ENCODE measurements at places on chromosomes 16 and 17. TPM values are rescaled to one million over a fixed set of nuclear protein-coding genes. Genes with fewer than 3 reads are reported as not detected.

DNA sequence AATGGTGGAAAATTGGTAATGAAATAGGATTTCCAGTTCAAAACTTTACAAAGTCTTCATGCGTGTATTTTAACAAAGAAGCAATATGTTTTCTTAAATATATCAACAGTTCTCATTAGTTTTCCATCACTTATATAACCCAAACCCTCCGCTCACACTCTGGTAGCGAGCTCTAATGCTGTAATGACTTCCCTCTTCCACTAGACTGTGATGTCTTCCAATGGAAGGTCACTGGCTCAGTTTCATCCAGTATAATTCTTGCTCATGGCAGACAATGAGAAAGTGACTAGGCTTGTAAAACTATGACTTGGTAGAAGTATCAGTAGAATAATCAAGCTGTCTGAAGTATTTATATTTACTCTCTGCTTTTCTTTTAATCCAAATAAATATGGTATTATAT, 32.8 kb downstream of the NETO2 start:
- H3K4me3 ChIP-seq: no peak overlapping the region
- H3K36me3 ChIP-seq: peaks cover 4% of the 10 kb centered on the region
- no peak overlapping the region for H3K27ac ChIP-seq
- H3K27me3 ChIP-seq: no peaks in the 10 kb centered on the region
- no peak for DNase-seq

GRCh38 chr17:38352245-38353085, 821 bp downstream of the SOCS7 start:
- peak overlapping the region; percentile 99 for H3K4me3 ChIP-seq
- H3K4me1 ChIP-seq: peaks cover 14% of the 10 kb centered on the region
- no peaks in the 10 kb centered on the region for H3K27me3 ChIP-seq
- DNase-seq: peak; percentile 31
- H3K36me3 ChIP-seq: no peaks in the 10 kb centered on the region
- peak overlapping the region; percentile 86 for H3K27ac ChIP-seq

DNA sequence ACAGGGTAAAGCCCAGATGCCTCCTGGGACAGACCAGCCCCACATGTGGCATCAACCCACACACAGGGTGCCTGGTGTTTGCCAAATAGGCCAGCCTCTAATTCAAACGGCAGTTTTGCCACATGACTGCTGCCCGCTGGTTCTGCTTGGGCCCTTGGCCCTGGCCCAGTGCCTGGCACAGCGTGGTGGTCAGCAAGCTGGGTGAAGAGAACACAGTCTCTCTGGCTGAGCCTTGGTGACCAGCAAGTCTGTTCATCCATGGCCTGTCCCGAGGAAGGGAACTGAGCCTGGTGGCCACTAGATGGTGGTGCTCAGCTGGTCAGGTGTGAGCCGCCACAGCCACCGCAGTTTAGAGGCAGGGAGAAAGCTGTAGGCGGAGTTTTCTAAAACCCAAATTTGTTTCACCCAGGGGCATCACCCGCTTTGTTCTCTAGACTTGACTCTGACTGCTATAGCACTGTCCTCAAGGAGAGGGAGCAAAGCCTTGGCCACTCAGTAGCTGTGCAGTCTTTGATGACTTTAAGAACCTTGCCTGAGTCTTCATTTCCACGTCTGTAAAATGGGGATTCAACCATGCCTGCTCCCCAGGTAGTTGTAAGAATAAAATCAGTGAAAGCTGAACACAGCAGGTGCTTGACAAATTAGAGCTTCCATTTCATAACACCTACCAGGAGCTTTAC, 4.7 kb upstream of the GFAP start:
- peaks cover 5% of the 10 kb centered on the region for H3K4me1 ChIP-seq
- no peaks in the 10 kb centered on the region for H3K36me3 ChIP-seq
- DNase-seq: peak; percentile 85
- no peaks in the 10 kb centered on the region for H3K27me3 ChIP-seq

- DNase-seq: peak; percentile 28
- H3K27ac ChIP-seq: no peak overlapping the region
- H3K4me1 ChIP-seq: peaks cover 40% of the 10 kb centered on the region
Observed at GRCh38 chr16:11104168-11105037, 151.6 kb downstream of the SOCS1 start.

DNA sequence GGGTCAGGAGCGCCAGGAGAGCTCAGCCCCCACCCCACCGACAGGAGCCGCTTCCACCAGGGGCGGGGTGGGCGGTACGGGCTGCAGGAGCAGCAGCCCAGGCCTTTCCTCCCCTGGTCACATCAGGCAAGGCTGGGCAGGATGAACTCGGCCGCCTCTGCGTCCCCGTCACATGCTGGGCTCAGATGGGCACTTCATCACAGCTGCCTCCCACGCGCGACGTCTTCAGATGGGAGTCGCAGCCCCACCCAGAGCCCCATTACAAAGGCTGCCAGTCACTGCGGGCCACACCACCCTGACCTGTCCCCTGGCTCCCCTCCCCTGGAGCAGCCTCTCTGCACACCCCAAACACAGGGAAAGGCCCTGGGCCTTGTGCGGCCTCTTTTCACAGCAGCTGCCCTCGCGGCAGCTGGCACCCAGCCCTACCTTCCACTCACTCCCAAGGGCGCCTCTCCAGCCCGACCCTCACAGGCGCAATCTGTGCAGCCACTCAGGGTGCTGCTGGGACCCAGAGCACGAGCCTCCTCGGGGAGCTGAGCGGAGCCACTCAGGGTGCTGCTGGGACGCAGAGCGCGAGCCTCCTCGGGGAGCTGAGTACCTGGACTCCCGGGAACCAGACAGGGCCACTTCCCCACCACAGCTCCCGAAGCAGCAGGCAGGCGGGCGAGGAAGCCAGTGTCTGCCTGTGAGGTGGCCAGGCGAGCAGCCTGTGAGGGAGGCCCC, 4.7 kb downstream of the ZNF598 start:
- no peak for DNase-seq
- no peaks in the 10 kb centered on the region for H3K27me3 ChIP-seq
- H3K27ac ChIP-seq: peak overlapping the region; percentile 10
- no peak overlapping the region for H3K4me3 ChIP-seq
- H3K4me1 ChIP-seq: peaks cover 18% of the 10 kb centered on the region

DNA sequence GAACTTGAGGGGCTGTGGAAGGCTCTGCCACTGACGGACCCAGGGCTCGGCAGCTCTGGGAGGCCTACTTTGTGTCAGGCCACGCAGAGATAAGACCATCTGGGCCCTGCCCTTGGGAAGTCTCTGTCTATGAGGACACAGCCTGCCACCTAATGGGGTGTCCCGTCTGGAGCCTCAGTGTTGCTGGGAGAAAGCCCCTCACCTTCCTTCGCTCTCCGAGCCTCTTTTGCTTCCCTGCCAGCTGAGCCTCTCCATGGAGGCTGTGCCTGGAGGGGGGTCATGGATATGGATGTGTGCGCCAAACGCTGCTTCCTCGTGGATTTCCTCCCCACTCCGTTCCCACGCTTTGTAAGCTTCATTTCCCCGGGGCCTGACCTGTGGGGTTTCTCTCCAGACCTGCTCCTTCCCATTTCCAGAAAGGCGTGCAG, 228.8 kb downstream of the SEC14L1 start:
- peaks cover 23% of the 10 kb centered on the region for H3K4me1 ChIP-seq
- no peak overlapping the region for H3K4me3 ChIP-seq
- H3K27ac ChIP-seq: no peak overlapping the region
- H3K27me3 ChIP-seq: no peaks in the 10 kb centered on the region
- no peak for DNase-seq

GRCh38 chr16:56267888-56268287, 76.6 kb downstream of the GNAO1 start:
- H3K36me3 ChIP-seq: no peaks in the 10 kb centered on the region
- H3K27me3 ChIP-seq: no peaks in the 10 kb centered on the region
- DNase-seq: no peak
- no peak overlapping the region for H3K4me3 ChIP-seq
- peaks cover 27% of the 10 kb centered on the region for H3K4me1 ChIP-seq
- no peak overlapping the region for H3K27ac ChIP-seq

DNA sequence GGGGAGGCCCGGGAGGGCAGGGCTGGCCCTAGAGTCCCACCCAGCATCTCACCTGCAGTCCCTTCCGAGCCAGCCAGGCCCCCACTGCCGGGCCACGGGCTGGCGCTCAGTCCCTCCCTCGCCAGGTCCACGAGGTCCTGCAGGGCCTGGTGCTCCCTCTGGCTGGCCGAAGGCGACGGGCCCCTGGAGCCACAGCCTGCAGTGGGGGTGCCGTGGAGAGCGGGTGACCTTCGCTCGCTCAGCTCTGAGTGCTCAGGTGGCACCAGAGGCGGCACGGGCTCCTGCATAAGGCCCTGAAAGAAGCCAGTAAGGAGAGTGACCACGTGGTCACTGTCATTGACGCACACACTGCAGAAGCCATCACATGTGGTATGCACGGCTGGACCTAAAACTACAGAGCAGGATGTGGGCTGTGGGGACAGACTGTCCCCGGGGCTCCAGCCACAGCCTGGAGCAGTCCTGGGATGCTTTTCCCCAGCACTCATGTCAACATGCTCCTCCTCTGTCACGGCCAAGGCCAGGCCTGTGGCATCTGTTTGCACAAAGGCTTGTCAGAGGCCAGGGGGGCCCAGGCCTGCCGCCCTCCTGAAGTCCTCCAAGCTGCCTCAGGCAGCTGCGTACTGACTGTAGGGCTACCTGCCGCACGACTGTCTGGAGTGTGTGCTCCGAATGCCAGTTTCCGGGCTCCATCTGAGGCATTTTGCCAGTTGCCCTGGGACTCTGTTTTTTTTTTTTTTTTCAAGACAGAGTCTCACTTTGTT, 15.1 kb downstream of the SLX4 start:
- H3K27ac ChIP-seq: no peak overlapping the region
- no peak for DNase-seq
- H3K27me3 ChIP-seq: no peaks in the 10 kb centered on the region
- no peaks in the 10 kb centered on the region for H3K36me3 ChIP-seq

DNA sequence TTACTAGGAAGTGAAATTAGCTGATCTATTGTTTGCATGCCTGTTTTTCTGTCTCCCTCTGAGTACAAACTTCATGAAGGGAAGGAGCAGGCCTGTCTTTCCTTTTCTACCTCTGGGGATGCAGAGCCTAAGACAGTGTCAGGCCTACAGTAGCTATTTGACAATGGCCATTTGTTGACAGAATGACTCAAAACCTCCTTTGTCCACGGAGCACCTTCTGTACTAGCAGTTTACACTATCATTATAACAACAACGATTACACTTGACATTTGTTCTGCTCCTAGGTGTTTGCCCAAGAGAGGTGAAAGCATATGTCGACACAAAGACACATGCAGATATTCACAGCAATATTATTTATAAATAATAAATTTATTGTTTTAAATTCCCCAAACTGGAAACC, 132.3 kb upstream of the IRX3 start:
- no peak overlapping the region for H3K4me3 ChIP-seq
- H3K27me3 ChIP-seq: no peaks in the 10 kb centered on the region
- no peak overlapping the region for H3K27ac ChIP-seq
- peaks cover 10% of the 10 kb centered on the region for H3K4me1 ChIP-seq
- no peak for DNase-seq

GRCh38 chr17:72890711-72891110, 201.8 kb downstream of the SLC39A11 start:
- H3K36me3 ChIP-seq: no peaks in the 10 kb centered on the region
- no peaks in the 10 kb centered on the region for H3K27me3 ChIP-seq
- no peak overlapping the region for H3K27ac ChIP-seq
- DNase-seq: no peak
- H3K4me3 ChIP-seq: no peak overlapping the region

DNA sequence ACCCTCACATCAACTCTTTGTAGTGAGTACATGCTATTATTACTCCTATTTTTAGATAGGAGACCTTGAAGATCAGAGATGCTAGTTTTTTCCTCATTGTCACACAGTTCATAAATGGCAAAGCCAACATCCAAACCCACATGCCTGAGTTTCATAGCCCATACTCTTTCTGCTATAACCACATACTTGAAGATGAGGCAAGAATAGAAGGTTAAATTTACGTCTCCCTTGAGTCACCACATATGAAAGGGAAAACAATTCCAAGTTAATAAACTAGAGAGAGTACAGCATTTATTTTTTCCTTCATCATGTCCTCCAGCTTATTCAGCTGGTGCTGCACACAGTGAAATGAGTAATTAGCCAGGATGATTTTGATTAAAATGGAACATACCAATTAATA, 23.7 kb downstream of the NUDT7 start:
- H3K4me1 ChIP-seq: no peaks in the 10 kb centered on the region
- H3K27me3 ChIP-seq: peaks cover 2% of the 10 kb centered on the region
- H3K27ac ChIP-seq: no peak overlapping the region
- no peak for DNase-seq
- H3K4me3 ChIP-seq: no peak overlapping the region
- H3K36me3 ChIP-seq: no peaks in the 10 kb centered on the region

GRCh38 chr17:17874478-17874877, 37.7 kb upstream of the SREBF1 start:
- peak; percentile 4 for DNase-seq
- no peak overlapping the region for H3K27ac ChIP-seq
- peaks cover 21% of the 10 kb centered on the region for H3K4me1 ChIP-seq
- peaks cover 27% of the 10 kb centered on the region for H3K27me3 ChIP-seq
- no peak overlapping the region for H3K4me3 ChIP-seq

GRCh38 chr16:89410794-89411309, 79.5 kb downstream of the ANKRD11 start:
- H3K27ac ChIP-seq: no peak overlapping the region
- no peak for DNase-seq
- H3K27me3 ChIP-seq: no peaks in the 10 kb centered on the region
- peaks cover 40% of the 10 kb centered on the region for H3K4me1 ChIP-seq
- no peak overlapping the region for H3K4me3 ChIP-seq

- no peak overlapping the region for H3K27ac ChIP-seq
- peaks cover 39% of the 10 kb centered on the region for H3K36me3 ChIP-seq
- H3K4me3 ChIP-seq: no peak overlapping the region
- no peaks in the 10 kb centered on the region for H3K4me1 ChIP-seq
- DNase-seq: no peak
- no peaks in the 10 kb centered on the region for H3K27me3 ChIP-seq
Observed at GRCh38 chr17:1343554-1343953, 56.5 kb downstream of the YWHAE start.

ARSG gene
- 9.9 TPM for polyA plus RNA-seq

KRTAP9-4 gene
- polyA plus RNA-seq: not detected

IL34 gene
- polyA plus RNA-seq: not detected

TBC1D3G gene
- polyA plus RNA-seq: 5.9 TPM

NIP7 gene
- polyA plus RNA-seq: 26.1 TPM

ACSM5 gene
- polyA plus RNA-seq: 0.16 TPM

SULT1A2 gene
- 5.4 TPM for polyA plus RNA-seq
